NCI-H187 (cell line): ENCODE measurements at places on chromosomes 2 and 18.

- no peak for DNase-seq
Measured at GRCh38 chr2:38806015-38806732, 28.2 kb downstream of the GEMIN6 start.

DNA sequence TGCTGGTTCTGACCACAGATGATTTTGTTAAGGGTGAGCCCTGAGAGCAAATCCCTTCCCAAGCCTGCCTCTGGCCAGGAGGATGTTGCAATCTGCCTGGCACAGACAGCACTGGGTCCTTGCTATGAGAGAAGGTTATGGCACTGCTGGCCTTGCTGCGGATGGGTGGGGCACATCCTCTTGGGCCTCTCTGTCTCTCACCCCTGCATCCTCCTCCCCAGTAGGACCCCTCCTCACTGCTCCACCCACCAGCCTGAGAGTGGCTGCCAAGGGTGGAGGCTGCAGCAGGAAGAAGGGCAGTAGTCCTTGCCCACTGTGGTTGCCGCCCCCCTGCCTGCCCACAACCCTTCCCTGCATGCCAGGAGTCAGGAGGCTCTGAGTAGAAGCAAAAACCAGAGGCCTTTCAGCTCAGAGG, 180.9 kb downstream of the ZBTB7C start:
- no peak for DNase-seq

GRCh38 chr2:71101656-71102055, 28.4 kb downstream of the MCEE start:
- no peak for DNase-seq

DNA sequence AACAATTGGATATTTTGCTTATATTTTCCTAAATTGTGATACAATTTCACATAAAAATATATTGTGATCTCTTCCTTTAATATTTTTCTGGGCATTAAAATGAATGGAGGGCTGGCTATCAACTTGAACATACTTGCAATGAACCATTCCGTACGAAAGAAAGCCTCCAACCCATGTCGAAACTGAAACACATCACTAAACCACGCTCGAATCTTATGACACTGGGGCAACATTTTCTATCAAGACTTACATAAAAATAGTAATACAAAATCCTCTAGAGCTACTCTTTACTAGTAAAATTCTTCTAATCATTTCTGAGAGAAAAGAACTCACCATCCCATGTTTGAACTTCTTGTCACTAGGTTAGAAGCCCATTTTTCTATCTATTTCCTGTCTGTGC, 132.8 kb upstream of the DOK6 start:
- no peak for DNase-seq

GRCh38 chr2:37779139-37779538, 107.7 kb upstream of the CDC42EP3 start:
- no peak for DNase-seq

- DNase-seq = no peak
Measured at GRCh38 chr2:217622205-217623060, 380.4 kb downstream of the TNS1 start.

DNA sequence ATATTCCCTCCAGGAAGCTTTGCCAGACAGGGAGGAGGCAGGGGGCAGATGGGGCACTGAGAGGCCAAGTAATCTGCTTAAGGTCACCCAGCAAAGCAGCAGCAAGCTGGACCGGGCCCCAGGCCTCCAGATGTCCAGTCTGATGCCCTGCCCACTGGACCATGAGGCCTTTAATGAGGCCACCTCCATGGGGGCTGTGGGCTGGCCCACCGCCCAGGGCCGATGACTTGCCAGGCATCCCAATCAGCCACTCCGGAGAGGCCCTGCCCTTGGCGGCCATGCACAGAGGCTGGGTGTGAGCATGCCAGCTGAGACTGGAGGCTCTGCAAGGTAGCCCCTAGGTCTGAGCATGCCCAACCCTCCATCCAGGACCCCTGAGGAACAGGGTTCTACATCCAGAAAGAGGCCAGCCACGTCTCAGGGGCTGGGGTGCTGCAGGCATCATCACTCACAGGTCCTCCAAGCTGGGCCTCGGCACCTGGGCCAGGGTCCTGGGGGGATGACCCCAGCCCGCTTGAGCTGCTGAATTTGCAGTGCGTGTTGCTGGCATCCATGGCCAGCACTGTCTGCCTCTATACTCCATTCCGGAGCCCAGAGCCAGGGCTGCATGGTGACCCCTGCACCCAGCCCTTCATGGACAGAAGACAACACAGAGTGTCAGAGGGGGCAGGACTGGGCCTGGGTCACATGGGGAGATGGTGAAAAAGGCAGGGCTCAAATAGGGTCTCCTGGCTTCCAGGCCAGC, 164.2 kb downstream of the INHBB start:
- DNase-seq = no peak

- no peak for DNase-seq
Measured at GRCh38 chr2:109229094-109229675, 100.2 kb downstream of the SH3RF3 start.

GRCh38 chr2:9380702-9381628, 42.4 kb downstream of the ITGB1BP1 start:
- DNase-seq = no peak

DNA sequence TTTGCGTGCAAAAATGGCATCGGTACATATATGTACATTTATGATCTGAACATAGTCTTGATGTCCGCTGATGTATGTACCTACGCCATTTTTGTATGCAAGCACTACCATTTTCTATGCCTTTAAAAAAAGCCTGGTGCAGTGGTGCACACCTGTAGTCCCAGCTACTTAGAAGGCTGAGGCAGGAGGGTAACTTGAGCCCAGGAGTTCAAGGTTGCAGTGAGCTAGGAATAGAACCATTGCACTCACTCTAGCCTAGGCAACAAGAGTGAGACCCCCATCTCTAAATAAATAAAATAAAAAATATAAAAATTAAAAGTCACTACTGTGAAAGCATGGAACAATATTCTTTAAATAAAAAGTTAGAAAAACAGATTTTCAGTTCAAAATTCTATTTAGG, 16.7 kb downstream of the RAB1A start:
- DNase-seq = no peak

GRCh38 chr2:12844511-12844910, 127.8 kb downstream of the TRIB2 start:
- no peak for DNase-seq

DNA sequence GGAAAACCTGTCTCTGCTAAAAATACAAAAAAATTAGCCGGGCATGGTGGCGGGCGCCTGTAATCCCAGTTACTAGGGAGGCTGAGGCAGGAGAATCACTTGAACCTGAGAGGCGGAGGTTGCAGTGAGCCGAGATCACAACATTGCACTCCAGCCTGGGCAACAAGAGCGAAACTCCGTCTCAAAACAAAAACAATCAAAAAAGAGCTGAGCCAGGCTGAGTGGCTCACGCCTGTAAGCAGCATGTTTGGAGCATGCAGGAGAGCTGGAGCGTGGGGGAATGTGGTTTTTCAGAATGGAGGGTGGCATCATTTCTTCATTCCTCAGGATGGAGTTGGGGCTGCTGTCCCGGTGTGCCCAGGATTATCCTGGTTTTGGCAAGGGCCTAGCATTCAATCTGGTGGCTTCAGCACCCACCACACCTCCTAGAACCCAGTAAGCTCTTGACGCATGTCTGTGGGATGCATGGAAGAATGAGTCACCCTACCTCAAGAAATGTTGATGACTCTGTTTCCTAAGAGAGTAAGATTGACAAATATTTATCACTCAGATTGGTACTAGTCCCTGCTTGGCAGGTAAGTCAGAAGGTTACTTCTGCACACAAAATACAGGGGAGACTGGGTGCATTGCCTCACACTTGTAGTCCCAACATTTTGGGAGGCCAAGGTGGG, 90.2 kb upstream of the ODC1 start:
- DNase-seq = no peak

DNA sequence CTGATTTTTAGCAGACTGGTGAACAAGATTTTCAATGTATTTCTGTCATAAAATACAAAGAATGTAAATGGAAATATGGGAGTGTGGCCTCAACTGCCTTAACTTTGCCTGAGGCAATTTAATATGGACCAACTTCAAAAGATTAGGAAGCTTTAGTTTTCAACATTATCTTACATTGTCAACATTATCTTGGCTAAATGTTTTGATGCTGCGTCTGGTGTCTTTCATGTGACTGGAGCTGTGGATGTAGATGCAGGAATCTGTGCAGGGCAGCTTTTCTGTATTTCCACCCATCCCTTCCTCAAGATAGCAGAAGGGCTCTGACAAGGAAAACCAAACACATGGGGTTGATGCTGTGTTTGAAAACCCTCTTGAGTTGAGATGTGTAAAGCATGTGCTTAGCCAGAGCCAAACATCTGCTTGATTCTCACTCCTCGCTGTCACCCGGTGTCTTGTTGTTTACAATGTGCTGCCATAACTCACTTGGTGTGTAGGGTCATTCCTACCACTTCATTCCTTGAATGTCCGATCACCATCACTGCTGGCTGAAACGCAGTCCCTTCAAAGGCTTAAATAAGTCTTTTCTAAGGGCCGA, 33.0 kb downstream of the COPS8 start:
- DNase-seq = no peak
